Stimulated activated CD4-positive, alpha-beta T cell treated with anti-CD3 and anti-CD28 coated beads, Interleukin-1b, Interleukin-23, amount 100 ng/mL, for 1 hour (primary cell): ENCODE measurements at places on chromosomes 5 and 9.

DNA sequence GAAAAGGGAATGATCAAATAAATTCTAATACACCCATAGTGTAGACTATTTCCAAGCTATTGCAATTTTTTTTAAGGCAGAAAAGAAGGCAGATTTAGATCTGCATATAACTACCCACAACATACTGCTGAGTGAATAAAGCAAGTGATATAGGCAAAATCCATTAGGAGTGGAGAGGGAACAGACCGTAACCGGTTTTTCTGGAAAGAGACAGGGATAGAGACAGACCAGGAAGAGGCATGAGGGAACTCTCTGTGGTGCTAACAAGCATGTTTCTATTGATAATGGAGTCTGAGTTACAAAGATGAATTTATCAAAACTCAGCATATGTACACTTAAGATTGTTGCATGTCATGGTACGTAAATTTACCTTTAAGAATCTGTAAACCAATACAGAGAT, 14.5 kb downstream of the ZDHHC21 start:
- DNase-seq, result no peak

DNA sequence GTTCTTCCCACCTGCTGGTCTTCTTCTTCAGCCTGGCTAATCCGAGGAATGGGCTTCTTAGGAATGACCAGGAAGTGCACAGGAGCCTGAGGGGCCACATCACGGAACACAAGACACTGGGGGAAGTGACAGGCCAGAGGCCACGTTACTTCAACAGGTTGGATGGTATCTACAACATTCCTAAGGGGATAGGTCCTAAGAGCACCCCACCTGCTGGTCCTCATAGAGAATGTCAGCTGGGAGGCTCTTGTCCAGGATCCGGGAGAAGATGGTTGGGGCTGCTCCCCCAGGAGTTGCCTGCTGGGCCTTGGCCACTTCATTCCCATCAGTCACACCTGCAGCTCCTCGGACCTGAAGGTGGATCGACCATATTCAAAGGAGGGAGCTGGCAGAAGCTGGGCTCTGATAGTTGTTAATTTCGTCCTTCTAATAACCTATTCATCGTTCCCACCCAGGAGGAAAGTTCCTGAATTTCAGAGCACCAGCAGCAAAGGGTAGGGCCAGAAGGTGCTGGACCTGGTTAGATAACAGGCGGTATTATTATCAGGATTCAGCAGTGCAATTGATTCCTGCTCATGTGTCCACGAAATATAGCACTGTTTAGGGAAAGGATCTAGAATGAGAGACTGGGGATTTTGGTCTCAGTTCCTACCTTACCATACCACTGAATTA, 1.3 kb downstream of the HINT2 start:
- no peak for DNase-seq

- DNase-seq, result no peak
Measured at GRCh38 chr5:25993701-25994100, 1044.7 kb downstream of the CDH9 start.

DNA sequence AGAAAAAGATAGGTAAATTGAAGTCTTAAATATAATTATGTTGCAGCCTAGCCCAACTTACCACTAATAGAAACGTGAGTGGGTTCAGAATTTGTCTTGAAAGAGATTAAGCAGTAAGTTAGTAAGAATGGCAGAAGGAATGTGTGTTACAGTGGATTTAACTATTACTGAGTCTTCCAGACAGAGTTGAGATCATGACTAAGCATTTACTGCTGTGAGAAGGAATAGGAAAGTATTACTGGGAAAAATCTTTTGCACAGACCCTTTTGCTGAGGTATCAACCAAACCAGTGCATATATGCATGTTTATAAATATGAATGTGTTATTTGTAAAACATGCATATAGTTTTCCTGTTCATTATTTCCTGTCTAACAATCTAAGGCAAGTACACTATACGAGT, 112.8 kb upstream of the EFNA5 start:
- DNase-seq, result no peak

DNA sequence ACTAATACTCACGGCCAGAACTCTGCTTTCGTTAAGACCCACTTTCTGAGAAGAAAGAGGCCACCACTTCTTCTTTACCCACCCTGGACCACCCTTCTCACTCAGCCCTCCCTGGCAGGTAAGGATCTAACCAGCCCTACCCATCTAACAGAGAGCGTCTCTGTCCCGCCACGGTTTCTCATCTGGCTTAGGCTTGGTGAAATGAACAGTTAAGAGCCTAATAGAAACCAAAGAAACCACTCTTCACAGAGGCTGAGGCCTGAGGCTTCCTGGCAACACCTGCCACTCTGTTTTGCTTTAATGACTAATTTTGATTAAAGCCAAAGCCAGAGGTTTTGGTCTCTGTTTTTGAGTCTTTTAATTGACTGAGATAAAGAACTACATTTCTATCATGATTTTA, 354.1 kb upstream of the SLC30A5 start:
- DNase-seq, result no peak

GRCh38 chr5:77430726-77431125, 61.4 kb downstream of the WDR41 start:
- DNase-seq, result no peak

DNA sequence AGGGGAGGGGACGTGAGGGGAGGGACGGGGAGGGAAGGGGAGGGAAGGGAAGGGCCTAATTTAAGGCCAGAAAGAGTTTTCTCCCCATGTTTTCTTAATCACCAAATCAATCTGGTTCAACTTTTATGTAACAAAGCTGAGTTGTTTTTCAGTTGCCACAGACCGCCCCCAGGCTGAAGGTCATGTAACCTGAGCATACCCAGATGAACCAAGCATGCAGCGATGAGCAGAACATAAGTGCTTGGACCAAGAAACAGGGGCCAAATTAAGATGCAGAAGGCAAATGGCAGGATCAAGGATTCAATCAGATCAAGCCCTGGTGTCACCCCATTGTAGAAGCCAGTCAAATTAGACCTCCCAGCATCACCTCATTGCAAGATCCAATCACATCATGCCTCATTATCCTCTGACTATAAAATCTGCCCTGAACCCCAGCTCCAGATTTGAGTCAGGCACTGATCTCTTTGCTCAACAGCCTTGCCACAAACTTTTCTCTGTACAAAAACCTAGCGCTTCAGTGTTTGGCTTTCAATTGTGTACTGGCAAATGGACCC, 113.5 kb upstream of the TNPO1 start:
- no peak for DNase-seq

- no peak for DNase-seq
Measured at GRCh38 chr5:173234129-173234790, 746 bp downstream of the NKX2-5 start.

GRCh38 chr9:22114956-22115355, 105.9 kb upstream of the CDKN2B start:
- DNase-seq, result no peak

DNA sequence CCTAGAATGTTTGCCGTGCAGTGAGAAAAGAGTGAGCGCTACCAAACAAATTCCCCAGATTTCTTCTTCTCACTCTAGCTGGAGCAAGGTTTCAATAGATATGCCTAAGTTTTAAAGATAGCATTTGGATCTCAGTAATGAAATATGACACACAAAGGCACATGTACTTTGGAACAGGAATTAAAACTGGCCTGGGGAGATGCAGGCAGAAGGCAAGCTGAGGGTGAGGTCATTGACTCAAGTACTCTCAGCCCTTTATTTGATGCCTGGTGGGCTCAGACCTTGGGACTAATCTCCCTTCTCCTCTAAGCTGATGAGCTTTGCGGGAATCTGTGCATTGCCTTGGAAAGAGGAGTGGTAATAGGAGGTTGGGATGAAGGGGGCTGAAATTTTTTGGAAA, 323.3 kb upstream of the SLC30A5 start:
- no peak for DNase-seq

DNA sequence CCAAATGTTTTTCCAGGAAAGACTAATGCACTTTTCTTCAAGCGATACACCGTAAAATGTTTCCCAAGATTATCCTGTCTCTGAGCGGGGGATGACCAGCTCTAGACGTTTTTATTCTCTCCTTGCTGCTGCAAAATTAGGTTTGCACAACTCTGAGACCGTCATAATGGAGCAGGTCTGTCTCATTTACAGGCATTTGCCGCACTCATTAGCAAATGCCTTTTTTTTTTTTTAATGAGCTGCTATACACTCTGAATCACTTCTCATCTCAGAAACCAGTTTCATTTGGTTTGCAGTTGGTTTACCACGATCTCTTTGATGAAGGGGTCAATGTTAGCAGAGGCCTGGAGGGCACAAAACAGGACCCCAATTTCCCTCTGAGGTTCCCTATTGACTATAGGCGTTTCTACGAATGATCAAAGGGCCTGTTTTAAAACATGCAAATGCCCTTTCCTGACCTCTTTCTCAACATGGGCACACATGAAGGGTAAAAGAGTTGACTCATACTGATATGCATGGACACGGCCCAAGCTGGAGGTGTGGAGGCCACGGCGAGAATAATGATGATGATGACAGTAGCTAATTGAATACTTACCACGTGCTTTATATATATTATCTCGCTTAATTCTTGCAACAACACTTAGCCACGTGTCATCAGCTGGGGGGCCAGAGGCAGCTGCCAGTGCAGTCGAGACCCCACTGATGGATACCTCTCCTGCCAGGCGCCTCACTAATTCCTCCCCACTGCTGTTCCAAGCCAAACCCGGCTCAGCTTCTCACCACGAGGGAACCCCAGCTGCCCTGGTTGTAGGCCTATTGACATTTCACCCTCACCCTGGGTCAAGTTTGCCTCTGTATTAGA, 89.9 kb upstream of the PTCH1 start:
- no peak for DNase-seq

DNA sequence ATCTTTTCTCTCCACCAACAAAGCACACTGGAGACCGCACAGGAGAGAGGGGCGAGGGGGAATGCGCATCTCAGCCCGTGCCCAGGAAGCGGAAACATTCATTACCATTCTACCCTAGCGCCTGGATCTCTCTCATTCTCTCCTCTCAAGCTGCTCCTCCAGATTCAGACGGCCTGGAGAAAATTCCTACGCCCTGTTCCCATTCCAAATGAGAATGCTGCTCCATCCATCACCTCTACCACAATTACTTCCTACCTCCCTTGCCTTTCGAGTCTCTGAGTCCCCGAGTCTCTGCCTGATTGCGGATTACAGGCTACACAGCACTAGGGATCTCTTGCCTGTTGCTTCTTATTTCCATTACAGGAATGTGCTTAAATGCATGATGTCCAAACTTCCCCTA, 6.7 kb downstream of the DDX31 start:
- DNase-seq, result no peak

- no peak for DNase-seq
Measured at GRCh38 chr5:171355302-171355724, 32.3 kb upstream of the NPM1 start.

- DNase-seq, result no peak
Measured at GRCh38 chr9:91848146-91848545, 101.9 kb downstream of the ROR2 start.

- DNase-seq, result no peak
Measured at GRCh38 chr9:86246752-86247161, 12.7 kb downstream of the C9orf153 start.

GRCh38 chr5:151550146-151550545, 41.0 kb downstream of the FAT2 start:
- no peak for DNase-seq

DNA sequence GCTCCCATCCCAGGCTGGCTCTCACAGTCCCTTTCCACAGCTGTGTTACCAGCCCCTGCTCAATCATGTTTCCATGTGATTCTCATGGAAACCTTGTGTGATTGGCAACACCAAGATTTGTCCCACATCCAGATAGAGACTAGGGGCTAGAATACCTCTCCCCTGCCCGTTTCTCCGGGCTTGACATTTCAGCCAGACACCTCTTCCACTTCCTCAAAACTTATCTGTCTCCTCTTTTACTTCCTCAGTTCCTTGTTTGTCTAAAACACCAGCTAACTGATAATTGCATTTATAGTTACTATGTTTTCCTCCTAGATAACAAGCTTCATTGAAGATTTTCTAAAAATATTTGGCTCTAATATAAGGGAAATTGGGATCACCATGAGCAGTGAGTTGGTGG, 16.6 kb upstream of the KCNMB1 start:
- DNase-seq, result no peak
